RPMI8226 (cell line): ENCODE measurements at places on chromosomes 11 and 22.

- no peak for DNase-seq
Measured at GRCh38 chr11:124724979-124725718, 14.6 kb upstream of the NRGN start.

GRCh38 chr11:114796954-114797721 is 118.8 kb downstream of the NXPE2 start:
- DNase-seq, result no peak

- peak; percentile 29 for DNase-seq
Measured at GRCh38 chr11:10208131-10208575, 85.9 kb downstream of the SBF2 start.

DNA sequence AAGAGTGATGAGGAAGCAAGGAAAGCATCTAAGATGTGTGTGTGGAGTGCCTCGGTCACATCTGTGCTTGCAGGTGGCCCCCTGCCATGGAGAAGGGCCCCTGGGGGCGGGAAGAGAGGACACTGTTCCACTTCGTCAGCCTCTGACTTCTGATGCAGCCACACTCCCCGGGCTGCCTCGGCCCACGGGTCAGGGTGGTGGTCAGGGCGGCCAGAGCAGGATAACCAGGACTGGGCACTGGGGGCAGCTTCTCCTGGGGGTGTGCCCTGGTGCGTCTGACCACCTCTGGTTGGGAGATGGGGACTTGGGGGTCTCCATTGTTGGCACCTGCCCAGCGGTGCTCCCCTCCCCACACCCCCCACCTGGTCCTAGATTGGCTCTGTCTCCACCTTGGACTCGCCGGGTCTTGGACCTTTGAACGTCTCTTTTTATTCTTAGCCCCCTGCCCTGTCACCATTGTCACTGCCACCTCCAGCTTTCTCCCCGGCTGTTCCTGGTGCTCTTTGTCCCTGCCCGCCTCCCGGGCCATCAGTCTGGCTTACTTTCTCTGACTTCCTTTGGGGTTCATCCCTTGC is 114.4 kb downstream of the KIAA1671 start:
- no peak for DNase-seq

DNA sequence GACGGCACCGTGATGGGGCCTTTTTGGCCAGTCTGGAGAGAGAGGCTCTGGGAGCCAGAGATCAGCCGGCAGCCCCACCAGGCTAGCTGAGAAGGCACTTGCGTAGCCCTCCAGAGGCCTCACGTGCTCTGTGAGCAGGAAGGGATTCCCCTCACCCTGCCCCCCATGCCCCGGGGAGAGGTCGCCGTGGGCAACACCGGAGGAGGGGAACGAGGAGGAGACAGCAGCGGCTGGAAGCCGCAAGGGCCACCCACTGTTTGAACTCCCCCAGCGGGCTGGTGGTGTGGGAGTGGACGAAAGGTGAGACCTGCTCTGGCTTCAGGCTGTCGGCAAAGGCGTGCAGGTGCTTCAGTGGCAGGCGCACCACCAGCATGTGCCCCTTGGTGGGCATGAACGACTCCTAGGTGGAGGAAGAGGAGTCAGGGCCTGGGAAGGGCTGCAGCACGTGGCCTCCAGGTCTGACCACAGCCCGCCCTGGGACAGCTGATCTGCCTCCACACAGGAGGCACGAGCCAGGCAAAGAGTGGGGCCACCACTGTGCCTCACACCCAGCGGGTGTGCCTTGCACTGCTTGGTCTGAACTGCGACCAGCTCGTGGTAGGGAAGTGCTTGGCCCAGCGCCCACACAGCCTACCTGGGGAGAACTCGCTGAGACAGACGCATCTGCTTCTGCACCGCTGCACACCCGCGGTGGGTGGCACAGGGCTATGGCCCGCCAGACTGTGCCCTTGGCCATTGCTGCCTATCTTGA is 99.9 kb downstream of the MED15 start:
- DNase-seq, result peak; percentile 58

- no peak for DNase-seq
Measured at GRCh38 chr22:24726848-24727217, 47.7 kb downstream of the PIWIL3 start.

DNA sequence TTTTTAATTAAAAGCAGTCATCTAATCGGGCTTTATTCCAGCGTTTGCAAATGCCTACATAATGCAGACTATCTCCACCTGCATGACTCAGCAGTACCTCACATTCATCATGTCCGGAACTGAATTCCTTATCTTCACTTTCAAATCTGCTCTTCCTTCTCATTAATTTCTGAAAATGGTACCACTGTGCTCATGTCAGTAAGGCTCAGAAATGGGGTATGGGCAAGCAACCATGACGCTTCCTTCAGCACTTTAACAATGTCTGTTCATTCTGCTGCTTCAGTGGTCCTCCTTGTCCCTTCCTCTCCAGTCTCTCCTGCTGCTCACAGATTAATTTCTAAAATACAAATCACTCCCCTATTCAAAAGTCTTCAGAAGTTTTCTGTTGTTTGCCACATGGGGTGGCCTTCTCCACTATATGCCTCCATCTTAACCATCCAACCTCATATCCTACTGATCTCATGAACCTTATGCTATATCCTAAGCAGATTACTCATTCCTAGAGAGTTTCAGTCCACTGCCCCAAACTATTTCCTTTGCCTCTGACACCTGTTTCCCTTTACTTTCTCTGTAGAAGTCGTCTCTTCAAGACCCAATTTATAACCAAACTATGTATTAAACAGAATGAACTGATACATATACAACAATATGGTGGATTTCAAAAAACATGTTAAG is 7.0 kb downstream of the GTF2H1 start:
- no peak for DNase-seq

DNA sequence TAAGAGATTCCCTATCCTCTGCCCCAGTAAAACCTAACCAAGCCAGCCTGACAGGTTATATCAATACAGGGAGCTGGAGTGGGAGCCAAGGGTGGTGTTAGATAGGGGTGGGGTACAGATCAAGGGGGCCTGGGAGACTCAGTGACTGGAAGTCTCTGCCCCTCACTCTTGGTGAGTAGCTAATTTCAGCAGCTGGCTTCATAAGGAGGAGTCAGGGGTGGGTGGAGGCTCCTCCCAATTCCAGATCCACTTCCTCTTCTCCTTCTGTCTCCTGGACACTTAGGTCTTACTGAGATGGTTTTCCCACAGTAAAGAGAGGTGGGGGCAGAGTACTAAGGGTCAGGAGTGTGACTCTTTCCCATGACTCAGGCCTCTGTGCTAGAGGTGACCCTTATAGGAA is 1.1 kb upstream of the VSIG2 start:
- no peak for DNase-seq

DNA sequence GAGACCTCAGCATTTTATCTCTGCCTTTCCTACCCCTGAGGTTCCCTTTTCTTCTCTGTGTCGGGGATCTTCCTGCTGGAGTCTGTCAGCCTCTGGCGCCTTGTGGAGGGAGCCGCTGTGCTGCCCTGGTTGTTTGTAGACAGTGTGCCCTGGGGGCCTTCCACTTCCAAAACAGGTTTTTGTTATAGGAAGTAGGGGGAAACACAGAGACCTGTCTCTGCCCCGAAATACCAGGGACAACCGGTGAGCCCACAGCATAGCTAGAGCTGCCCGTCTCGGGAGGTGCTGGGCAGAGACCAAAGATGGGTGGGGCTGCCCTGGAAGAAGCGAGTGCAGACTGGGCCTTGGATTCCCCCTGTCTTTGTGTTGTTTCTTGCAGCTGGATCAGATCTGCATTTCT is 8.0 kb downstream of the NCAPH2 start:
- DNase-seq, result no peak

DNA sequence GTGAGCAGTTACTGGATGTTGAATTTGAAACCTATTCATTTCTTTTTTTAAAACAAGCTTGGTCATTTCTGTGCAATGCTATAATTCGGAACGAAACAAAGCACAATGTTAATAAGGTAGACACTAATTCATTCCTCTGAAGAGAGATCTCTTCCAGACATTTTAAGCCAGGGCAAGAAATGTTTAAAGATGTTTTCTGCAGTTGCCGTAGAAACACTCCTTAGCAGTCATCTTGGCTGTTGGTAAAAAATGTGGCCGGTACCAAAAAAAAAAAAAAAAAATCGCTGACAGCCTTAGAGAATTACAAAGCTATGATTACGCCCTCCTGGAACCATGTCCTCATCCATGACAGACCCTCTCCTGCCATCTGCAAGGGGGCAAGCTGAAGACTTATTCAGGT is 66.4 kb upstream of the TTC12 start:
- DNase-seq, result no peak

- DNase-seq, result no peak
Measured at GRCh38 chr22:37095113-37095512, 14.4 kb downstream of the TMPRSS6 start.

DNA sequence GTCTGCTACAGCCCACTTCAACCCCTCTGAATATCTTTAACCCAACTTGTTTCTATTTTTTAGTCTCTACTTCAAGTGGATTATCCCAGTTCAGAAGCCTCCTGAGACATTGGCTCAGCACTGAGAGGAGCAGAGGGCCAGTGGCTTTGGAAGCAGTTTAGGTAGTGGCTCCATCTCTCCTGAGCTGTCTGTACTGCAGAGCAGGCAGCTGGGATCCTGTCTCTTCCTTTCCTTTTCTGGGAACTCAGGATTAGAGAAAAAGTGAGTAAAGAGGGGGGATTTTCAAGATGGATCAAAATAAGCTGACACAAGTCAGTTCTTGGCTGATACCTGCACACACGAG is 512.0 kb downstream of the OPCML start:
- DNase-seq, result no peak

GRCh38 chr11:60803273-60803936 is 18.3 kb downstream of the MS4A10 start:
- DNase-seq, result no peak

DNA sequence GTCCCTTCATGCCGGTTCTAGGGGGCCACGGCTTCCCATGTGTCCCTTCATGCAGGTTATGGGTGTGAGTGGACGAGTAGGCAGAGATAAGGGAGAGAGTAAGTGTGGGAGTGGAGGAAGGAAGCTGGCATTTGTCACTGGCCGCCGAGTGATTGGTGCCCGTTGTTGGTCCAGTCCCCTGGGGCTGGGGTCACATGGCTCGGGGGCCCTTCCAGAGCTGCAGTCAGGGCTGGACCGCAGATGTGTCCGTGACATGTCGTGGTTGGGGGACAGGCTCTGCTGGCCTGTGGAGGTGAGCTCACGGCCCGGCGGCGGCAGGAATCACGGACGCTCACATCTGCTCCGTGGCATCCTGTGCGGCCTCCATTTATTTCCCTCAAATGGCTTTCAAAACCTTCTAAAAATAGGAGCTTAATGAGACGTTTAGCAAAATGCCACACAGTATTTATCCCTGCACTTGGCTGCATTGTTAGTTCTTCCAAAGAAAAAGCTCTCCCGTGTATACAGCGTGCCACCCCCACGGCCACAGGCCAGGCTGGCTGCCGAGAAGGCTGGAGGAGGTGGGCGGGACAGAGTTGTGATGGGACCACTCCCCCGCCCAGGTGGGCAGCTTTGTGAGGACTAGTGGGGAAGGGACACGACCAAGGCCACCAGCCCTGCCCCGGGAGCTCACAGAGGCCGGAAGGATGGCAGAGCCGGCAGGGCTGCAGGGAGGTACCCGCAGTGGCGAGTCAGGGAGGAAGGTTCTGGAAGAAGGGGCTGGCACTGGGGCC is 386.7 kb downstream of the TBC1D22A start:
- no peak for DNase-seq

GRCh38 chr11:121420398-121420797 is 31.7 kb upstream of the SORL1 start:
- peak; percentile 40 for DNase-seq

GRCh38 chr22:44707752-44708151 is 5.7 kb downstream of the PRR5 start:
- DNase-seq, result no peak

- DNase-seq, result no peak
Measured at GRCh38 chr11:103904324-103904667, 132.1 kb upstream of the DDI1 start.

DNA sequence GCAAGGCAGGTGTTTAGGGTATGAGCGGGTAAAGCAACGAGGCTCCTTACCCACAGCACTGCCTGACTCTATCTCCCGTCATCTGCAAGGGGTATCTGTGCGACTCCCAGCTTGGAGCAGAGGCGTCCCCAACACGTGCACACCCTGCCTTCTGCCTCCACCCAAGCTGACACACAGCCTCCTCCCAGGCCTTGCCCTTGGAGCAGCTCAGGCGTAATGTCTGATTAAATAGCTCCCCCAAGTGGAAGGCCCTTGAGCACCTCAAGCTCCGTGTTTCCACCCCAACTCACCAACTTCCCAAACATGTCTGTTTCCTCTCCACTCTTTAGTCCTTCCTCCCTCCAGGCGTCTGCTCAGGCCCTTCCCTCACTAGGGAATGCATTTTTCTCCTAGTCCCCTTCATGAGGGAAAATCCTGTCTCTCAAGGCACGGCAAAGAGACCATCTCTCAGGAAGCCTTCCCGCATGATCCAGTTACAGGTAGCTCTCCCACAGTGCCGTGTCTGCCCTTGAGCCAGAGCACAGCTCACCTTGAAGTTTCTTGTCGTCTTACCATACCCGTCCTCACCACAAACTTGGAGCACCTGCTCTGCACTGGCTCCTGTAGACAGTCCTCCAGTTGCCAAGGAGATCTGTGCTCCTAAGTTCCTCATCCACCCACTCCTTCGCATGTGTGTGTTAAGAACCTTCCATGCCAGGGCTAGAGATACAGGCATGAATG is 15.8 kb downstream of the CYB5R2 start:
- DNase-seq, result peak; percentile 3

DNA sequence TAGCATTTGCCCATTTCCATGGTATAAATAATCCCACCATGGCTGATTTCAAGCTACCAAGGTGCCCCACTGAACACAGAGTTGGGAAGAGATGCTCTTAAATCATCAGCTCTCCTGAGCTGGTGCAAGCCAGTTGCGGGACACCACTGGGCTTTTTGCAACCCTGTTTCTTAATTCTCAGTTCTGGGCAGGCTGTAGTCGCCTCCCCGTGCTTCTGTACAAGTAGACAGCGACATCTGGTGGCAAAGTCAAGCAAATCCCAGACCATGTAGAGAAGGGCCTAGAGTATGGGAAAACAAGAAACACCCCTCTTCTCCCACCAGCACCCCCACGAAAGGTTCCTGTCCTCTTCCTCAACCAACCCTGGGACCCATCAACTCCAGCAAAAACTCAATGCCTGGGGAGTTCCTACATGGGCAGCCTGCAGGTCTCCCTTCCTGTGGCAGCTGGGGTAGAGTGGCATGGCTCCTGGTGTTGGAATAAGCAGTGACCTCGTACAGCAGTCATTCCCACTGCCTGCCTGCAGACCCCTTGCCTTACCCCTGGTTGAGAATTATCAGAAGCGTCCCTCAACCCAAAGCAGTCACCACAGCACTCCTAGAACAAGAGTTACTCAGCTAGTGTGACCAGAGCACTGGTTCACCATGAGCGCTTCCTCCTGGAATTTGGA is 68.4 kb downstream of the IGLL5 start:
- peak; percentile 90 for DNase-seq

DNA sequence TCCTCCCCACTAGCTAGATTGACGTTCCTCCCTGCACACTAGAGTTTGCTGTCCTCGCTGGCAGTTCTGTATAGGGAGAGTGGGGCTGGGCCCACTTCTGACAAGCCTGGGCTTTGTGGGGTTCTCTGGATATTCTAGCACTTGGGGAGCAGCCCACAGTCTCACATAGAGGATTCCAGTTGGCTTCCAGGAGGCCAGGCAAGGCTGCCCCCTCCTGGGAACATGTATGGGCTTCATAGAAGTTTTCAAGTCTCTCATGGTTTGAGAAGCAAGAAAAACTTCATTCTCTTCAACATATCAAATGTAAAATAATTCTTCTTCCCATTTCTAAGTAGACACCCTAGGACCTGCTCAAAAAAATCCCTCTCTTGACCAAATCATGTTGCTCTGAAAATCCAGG is 87.5 kb downstream of the NAV2 start:
- no peak for DNase-seq

GRCh38 chr11:102220728-102221467 is 96.4 kb upstream of the BIRC3 start:
- DNase-seq, result no peak
